NCI-H187 (cell line): ENCODE measurements at places on chromosomes 13 and 19.

DNA sequence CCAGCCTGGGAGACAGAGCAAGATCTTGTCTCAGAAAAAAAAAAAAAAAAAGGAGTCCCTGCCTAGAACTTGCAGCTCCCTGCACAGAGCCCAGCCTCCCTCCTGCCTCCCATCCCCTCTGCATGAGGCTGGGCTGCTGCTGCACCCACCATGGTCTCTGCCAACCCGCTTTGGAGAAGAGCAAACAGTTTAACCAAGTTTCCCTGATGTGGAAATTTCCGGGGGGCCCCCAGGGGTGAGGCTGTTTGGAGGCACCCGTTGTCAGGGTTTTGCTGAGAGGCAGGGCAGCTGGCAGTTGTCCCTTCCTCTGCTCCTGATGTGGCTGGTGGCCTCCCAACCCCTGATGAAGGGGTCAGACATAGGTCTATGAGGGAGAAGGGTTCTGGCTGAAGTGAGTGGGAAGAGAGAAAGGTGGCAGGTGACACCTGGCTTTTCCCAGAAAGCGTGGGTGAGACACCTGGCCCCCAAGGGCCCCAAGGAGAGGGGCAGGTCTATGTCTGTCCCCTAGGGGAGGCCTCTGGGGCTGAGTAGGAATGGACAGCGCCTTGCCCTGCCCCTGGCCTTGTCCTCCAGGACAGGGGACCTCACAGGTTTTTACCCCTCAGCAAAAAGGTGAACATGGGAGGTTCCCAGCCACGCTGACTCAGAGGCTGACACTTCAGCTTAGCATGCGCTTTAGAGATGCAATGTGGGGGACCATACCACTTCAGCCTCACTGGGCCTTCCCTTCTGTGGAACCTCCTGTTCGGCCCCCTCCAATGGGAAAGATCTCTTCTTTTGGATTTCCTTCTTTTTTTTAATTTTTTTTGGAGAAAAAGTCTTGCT lies 5.5 kb downstream of the LRP3 start:
- no peak for DNase-seq

GRCh38 chr13:94414708-94415107 lies 64.8 kb downstream of the DCT start:
- peak; percentile 40 for DNase-seq

- no peak for DNase-seq
Observed at GRCh38 chr13:32902874-32903273, 113.3 kb upstream of the KL start.

DNA sequence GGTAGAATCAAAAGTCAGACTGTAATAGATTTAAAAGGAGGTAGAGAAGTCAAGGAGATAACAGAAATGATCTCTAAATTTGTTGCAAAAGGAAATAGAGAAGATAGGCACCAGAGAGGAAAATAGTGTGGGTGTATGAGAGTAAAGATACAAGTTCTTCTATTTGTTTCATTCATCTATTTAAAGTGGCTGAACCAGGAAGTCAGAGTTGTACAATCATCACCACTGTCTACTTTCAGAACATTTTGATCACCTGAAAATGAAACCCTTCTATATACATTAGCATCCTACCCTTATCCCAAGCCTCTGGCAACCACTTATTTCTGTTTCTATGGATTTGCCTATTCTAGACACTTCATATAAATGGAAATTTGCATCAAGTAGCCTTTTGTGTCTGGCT lies 36.7 kb downstream of the INTS6 start:
- DNase-seq = no peak

- DNase-seq = no peak
Observed at GRCh38 chr19:3324405-3324856, 42.0 kb upstream of the NFIC start.

DNA sequence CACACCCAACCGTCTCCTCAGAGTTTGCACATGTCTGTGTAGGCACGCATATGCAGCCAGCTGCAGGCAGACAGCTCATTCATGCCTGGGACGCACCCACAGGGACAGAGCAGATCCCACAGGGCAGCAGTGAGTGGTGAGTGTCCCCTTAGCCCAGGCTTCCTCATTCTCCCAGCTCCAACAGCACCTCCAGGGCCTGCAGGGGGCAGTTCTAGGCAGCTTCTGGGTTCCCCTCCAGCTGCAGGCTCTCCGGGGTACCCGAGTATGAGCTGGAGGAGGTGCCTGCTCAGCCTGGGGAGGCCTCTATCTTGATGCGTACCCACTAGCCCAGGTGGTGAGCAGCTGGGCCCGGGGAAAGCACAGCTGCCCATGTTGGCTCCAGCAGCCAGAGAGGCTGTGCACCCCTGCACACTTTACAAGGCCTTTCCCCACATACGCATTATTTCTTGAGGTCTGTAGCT lies 1.3 kb upstream of the SHANK1 start:
- DNase-seq = no peak

DNA sequence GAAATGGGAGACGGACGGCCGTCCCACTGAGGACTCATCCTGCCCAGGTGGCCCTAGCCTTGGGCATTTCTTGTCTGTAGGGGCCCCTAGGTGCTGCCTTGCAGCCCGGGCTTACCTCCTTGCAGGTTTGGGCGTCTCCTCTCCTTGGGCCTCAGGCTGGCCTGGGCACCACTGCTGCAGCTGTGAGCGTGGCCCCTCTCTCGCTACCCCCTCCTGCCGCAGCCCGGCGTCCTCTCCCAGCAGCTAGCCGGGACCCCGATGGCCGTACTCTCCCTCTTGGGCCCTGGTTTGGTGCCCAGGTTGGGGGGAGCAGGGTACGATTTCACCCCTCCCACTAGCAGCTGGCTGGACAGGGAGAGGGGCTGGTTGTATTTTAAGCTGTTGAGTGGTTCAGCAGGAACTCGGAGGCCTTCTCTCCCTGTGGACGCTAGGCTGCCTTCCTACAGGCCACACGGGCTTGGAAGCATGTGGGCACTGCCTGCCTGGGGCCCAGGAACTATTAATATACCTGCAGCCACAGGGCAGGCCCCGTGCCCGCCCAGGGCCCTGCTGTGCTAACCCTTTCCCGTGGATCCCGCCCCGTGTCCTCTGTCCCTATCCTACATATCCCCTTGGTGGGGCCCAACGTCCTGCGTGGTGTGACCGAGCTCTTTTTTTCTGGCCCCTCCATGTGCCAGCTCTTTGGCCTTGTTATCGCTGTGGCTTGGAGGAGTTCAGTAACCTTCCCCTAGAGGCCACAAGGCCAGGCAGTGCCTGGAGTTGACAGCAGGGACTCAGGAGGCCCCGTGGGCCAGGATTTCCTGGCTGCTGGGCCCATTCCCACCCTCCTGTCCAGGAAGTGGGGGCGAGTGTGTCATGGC lies 11.7 kb downstream of the NDUFB7 start:
- DNase-seq = no peak
